Stimulated activated CD8-positive, alpha-beta memory T cell treated with anti-CD3 and anti-CD28 coated beads, Interleukin-7, amount 100 ng/mL, for 1 hour (primary cell): ENCODE measurements at places on chromosomes 3 and 15.

DNA sequence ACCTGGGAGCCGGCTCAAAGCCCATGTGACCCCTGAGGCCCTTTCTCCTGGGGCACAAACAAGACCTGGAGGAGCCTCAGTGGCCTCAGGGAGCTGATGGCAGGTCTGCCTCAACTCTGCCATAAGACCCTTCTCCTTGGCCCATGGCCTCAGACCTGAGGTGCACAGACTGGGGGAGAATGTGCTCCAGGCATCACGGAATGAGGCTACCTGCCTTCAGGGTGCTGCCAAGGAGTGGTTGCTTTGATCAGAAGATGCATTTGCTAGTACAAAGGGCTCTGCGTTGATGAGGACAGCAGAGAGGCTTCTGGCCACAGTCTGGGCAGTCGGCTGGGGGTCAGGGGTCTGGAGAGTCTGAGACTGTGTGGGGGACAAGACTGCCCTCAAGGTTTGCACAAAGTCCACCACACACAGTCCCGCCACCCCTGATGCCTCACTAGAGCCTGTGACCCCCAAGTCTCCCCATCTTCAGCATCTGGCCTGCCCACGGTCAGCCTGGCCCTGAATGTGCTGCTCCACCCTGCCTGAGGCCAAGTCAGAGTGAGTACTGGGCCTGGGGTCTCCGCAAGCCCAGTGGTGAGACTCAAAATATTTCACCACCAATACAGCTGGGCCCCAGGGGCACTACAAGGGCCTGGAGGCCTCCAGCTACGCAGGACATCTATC is 26.6 kb downstream of the ALDH1L1 start:
- DNase-seq, result no peak

- DNase-seq, result no peak
Measured at GRCh38 chr3:40211579-40211978, 97.9 kb upstream of the EIF1B start.

- no peak for DNase-seq
Measured at GRCh38 chr3:13647298-13648059, 98.6 kb downstream of the FBLN2 start.

GRCh38 chr3:115891006-115891636 is 267.8 kb downstream of the GAP43 start:
- no peak for DNase-seq

GRCh38 chr3:145698250-145698649 is 462.7 kb downstream of the PLOD2 start:
- no peak for DNase-seq

DNA sequence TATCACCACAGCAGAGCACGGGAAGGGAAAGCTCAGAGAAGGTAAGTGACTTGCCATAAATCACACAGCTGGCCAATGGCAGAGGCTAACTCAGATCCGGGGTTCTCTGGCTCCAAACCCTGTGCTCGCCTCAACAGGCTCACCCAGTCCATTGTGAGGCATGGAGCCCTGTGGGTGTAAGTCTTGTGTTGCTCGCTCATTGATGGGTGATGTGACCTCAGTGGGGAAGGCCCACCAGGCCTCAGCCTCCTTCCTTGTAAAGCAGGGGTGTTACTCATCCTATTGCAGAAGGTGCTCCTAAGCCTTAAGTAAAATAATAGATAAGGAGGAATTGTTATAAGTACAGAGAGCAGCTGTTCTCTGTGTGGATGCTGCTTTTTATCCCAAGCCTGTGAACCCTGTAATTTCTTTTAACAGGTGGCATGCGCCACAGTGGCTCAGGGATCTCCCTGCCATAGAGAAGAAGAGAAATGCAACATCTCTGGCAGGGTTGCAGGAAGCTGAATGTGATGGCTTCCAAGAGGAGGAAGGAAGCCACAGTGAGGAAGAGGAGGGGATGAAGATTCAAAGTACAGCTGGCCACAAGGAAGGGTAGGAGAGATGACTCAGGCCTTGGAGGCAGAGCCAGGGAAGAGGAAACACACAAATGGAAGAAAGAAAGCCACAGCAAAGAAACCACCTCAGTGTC is 30.9 kb upstream of the SPSB4 start:
- DNase-seq, result no peak

DNA sequence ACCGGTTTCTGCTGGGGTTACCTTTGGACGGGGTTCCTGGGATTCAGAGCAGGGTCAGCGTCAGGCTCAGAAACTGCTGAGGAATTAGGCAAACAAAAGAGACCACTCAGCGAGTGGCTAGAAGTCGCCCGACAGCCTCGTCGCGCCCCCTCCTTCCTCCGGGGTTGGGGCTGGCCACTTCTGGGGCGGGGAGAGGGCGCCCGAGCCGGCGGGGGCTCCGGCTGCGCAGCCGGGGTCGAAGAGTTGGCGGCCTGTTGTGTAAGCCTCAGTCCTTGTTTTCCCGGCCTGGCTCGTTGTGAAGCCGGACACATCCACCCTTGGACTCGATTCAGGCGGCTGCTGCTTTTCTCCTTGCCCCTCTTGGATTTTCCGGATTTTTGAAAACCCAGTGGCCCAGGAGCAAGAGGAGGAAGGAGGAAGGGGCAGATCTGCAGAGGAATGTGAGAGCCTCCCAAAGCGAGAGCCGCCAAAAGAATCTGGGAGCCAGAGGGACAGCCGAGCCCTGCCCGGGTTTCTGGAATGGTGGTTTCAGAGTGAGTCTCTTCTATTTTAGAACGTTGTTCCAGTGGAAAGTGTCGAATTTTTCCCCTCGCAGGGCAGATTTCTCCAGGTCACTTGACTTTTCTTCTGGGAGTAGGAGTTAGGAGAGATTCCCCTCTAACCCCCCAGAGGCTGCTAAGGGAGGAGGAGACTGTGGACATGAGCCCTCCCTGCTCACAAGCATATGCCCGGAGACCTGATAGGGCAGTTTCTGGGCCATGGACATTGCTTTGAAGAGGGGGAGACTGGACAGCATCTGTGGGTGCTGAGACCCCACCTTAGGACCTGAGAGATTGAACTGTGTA is 666 bp downstream of the SNX33 start:
- no peak for DNase-seq

DNA sequence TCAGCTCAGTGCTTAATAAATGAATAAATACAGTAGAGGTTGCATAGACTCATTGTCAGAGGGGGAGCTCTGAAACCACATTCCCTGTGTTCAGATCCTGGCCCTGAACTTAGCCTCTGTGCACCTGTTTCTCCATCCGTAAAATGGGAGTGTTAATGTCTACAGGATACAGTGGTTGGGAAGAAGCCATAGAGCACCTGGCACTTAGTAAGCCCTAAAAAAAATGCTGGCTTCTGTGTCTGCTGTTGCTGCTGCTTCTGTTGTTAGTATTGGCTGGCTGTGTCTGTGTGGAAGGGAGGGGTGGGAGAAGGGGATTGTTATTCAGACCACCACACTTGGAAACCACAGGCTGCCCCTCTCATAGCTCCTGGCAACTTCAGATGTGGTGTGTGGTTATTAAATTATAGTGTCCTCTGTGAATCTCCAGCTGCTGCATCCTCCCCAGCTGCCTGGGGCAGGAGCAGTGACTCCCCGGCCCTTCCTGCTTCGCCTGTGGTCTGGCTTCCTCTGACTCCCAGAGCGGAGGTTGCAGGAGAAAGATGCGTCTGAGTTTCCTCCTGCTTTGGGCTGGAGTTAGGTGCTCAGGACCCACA is 31.0 kb downstream of the FGD5 start:
- DNase-seq, result no peak

- no peak for DNase-seq
Measured at GRCh38 chr3:38610934-38611333, 38.6 kb downstream of the SCN5A start.
